ENCODE measurements at places on chromosomes 12 and 14.

- DNase-seq = no peak
These were observed 98.5 kb downstream of the KLHL28 start for GRCh38 chr14:44863271-44863670.

DNA sequence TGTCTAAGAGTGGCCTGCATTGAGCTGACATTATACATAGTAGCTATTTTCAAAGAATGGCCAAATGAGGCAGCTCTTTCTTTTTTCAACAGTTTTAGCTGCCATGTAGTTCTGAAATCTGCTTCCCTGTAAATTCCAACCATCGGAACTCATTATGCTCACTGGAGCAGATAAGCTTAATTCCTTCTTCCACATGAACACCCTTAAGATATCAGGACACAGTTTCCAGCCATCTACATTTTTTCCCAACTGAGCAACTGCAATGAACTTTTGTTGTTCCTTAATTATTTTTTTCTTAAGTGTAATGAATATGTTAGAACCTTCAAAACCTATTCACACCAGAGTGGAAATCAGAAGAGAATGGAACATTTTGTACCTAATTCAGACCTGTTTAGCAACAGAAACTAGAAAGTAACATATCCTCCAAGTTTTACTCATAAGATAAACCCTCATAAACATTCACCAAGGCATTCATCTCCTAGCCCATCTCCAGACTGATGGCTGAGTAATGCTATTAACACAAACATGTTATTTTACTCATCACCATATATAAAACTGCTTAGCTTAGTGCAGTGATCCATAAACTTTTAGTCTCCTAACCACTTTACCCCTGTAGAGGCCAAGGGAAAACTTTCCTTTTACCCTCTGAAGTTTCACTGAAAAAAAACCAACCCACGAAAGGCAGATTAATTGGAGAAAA, 296.1 kb upstream of the SYT1 start:
- DNase-seq = no peak

- no peak for DNase-seq
These were observed 23.3 kb downstream of the LMNTD1 start for GRCh38 chr12:25529738-25530137.

- DNase-seq = no peak
These were observed 26.3 kb upstream of the TBC1D30 start for GRCh38 chr12:64798165-64798564.

- DNase-seq = no peak
These were observed 129.9 kb downstream of the NPAS3 start for GRCh38 chr14:33068626-33069025.

DNA sequence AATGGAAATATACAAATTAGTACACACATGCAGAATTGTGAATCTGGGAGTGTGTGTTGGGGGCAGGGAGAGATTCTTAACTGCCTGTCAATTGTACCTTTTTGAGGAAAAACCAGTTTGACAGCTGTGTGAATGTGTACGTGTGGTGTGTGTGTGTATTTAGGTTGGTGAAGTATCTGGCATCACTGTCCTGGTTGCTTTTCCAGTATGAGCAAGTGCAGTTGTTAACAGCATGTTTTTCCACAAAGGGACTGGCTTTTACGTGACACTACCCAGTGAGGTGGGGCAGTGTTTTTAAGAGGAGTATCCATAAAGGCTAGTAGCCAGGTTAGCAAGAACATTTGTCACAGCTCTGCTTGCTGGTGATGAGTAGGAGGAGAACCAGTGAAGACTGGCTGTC, 56.1 kb downstream of the DAAM1 start:
- no peak for DNase-seq

- DNase-seq = no peak
These were observed 5.1 kb downstream of the SLC38A2 start for GRCh38 chr12:46367351-46368029.

DNA sequence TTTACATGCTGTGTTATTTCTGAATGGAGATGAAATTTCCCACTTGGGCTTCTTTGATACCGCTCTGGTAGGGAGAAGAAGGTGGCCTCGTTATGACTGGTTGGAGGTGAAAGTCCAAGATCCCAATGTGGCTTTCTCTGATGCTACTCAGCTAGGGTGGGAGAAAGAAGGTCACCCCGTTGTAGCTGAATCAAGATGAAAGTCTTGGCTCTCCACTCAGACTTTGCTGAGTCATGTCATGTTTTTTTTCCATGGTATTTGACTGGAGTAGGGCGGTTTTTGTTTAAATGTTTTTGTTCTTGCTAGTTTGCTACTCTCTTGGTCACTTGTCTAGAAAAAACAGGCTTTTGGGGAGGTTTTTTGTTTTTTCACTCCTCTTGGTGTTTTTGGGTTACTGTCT, 2.4 kb upstream of the PDE6H start:
- no peak for DNase-seq

- DNase-seq = no peak
These were observed 41.7 kb downstream of the CCDC88C start for GRCh38 chr14:91375720-91376452.

GRCh38 chr12:113762155-113762881, 203.8 kb downstream of the RBM19 start:
- DNase-seq = no peak

DNA sequence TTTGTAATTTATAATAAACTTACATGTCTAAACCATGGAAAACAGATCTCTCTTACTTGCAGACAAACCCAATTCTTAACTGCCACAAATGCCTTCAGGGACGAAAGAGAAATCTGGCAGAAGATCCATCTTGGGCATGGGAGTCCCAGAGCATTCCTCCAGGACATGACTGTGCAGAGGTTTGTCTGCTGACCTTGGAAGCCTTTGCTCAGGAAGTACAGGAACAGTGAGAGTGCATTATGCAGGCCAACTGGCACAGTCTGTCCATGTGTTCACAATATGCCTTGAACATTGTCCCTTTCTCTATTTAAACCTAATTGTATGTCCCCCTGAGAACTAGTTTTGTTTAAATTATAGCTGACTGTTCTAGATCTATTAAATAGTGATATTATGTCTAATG, 467.1 kb downstream of the ATP23 start:
- no peak for DNase-seq

DNA sequence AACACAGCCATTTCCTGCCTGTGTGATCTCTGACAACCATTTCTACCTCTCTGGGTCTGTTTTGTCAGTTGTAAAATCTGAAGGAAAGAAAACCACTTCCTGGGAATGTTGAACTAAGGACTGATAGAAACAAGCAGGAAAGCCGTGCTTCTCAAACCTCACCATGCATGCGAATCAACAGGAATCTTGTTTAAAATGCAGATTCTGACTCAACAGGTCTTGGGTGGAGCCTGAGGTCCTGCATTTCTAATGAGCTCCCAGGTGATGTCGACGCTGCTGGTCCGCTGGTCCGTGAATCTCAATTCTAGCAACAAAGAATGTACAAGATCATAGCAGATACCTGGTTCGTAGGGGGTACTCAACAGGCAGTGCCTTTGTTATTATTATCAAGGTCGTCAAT, 38.0 kb upstream of the GPATCH2L start:
- DNase-seq = no peak

Data from SHP77 treated with DMSO at 0.1 percent for 48 hours (cell line).